ENCODE measurements at places on chromosomes 2 and 18.

DNA sequence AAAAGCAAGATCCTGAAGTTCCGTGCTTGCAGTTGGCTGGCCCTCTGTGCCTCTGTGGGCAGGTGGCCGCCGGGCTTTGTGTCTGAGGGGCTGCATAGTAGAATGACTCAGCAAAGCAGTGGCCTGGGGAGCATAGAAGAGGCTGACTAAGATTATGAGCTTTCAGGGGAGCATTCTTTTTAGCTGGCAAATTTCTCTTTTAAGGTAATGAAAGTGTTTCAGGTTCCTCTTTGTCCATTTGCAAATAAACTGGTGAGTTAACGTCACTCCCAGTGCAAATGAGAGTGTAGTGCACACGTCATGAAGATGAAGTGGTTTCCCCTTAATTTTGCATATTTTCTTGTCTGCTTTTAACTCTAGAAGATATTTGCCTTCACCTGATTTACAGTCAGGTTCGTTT is 98.6 kb downstream of the BCL2L11 start:
- DNase-seq, result no peak

DNA sequence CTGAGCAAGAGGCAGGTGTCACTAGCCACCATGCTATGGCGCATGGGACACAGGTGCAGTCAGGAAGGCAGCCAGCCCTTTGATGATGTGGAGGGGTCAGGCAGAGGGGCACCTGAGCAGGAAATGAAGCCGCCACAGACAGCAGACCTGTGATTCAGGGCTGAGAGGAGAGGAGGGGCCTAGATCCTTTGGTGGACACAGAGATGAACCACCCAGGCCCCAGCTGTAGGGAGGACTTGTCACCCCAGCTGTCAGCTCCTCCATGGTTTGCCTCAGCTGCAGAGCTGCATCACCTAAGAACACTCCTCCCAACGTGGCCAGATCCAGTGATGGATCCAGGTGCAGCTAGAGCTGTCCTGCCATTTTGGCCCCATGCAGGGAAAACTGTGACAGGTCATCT is 11.6 kb downstream of the ASB18 start:
- no peak for DNase-seq

DNA sequence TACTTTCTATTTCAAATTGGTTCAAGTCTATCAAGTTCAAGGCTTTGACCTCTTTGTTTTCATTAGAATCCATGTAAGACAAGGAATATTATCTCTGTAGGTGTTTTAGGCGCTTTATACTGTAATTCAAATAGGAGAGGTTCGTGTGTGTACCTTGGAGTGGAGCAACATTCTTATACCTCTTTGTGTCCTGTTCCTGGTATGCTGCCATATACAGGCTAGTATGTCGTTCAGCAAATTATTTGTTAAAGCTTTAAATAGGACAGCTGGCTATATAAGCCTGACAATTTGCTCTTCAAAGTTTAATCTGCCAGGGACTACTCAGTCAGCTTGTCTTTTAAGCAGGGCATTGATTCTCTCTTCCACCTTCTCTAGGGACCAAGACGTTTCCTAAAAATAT is 31.1 kb upstream of the SPAG16 start:
- DNase-seq, result no peak

DNA sequence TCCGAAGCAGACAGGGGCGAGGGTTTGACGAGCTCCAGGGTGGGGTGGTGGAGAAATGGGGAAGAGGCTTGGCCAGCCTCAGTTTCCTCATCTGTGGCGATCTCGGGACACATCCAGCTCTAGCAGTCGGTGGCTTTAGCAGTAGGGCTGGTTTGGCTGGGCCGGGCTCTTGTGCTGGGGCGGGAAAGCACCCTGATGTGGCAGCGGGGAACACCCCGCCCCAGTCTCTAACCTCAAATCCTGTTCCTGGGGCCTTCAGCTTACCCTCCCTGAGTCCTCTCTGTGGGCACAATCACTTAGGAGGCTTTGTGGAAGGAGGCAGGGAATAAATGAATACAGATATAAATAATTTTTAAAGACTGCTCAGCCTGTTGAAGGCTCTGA is 26.5 kb upstream of the MCFD2 start:
- DNase-seq, result no peak

- DNase-seq, result no peak
Observed at GRCh38 chr2:189679226-189679625, 4.8 kb downstream of the ANKAR start.

DNA sequence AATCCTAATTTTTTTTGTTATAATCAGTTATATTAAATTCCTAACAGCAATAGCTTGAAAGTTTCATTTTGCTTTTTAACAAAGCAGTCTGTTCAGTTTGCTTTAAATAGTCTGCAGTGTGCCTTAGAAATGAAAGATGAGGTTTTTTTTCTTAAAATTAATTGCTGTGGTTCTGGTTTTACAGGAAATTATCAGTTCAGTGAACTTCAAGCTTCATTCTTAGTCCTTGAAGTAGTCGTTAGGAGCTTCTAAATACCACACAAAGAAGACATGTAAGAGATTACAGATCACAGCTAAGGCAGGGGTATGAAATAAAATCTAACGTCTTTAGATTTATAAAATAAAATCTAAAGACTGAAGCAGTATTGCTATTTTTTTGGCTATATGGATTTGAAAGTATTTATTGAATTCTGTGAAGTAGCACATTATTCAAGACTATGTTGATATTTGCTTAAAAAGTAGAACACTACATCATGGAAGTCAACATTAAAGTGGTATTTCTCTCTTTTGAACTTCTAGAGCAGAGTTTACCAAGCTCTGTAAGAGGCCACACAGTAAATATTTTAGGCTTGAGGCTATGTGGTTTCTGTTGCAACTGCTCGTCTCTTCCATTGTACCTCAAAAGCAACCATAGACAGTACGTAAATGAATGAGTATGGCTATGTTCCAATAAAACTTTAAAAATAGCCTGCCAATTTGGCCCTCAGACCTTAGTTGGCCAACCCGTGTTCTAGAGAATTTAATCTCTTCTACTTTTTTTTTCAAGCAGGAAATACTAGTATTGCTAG is 81.5 kb upstream of the STON1 start:
- peak; percentile 34 for DNase-seq

DNA sequence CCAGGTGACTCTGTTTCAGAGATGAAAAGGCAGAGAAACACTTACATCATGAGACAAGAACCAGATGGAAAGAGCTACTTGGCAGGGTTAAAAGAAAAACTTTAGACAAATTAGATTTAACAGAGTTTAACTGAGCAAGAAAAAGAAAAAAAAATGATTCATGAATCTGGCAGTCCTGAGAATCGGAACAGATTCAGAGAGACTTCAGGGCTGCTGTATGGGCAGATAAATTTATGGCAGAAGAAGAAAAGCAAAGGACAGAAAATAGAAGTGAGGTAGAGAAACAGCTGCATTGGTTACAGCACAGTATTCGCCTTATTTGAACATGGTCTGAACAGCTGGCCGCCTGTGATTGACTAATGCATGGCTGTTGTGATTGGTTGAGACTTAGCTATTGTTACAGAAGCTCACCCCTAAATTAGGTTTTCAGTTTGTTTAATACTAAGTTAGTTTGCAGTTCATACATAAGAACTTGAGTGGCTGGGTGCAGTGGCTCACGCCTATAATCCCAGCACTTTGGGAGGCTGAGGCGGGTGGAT is 43.0 kb upstream of the RHOB start:
- DNase-seq, result no peak

DNA sequence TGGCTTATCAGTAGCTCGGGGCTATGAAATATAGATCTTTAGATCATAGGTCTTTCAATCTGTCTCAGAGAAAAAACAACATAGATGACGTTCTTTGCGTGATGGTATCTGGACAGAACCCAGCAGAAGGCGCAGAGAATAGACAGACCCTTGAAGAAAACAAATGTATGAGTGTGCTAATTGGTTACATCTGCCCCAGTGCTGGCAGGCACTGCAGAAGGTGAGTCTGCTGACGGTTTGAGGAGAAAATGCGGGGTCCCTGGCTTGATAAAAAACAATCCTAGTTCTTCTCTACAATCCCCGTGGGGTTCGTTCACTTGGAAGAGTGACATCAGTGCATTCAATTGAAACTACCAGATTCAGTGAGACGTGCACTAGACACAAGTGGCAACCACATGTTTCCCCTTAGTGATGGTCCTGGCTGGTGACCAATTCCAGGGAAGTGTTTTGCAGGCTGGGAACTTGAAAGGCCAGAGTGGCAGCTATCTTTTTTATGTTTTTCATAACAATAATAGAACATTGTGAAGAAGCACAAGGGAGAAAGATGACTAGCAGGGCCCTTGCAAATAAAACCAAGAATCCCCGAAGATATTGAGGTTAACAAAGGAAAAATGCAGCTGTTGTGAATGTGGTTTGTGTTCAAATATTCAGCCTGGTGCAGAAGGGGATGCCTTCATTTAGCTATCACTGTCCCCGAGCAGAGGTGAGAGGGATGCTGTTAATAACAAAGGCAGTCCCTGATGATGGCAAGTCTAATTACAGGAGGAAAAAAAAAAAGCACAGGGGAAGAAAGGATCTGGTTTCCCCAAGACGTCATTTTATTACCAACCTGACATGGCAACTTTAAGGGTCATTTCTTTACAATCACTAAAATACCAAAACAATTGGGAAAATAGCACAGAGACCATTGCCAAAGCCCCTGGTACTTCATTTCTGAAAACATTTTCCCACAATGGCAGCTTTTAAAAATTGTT is 337.6 kb upstream of the FIGN start:
- DNase-seq, result no peak

- no peak for DNase-seq
Observed at GRCh38 chr2:31654241-31654640, 73.5 kb upstream of the SRD5A2 start.

GRCh38 chr2:181196401-181196800 is 216.0 kb downstream of the UBE2E3 start:
- DNase-seq, result no peak

GRCh38 chr2:63023444-63023843 is 27.2 kb upstream of the OTX1 start:
- DNase-seq, result peak; percentile 10

DNA sequence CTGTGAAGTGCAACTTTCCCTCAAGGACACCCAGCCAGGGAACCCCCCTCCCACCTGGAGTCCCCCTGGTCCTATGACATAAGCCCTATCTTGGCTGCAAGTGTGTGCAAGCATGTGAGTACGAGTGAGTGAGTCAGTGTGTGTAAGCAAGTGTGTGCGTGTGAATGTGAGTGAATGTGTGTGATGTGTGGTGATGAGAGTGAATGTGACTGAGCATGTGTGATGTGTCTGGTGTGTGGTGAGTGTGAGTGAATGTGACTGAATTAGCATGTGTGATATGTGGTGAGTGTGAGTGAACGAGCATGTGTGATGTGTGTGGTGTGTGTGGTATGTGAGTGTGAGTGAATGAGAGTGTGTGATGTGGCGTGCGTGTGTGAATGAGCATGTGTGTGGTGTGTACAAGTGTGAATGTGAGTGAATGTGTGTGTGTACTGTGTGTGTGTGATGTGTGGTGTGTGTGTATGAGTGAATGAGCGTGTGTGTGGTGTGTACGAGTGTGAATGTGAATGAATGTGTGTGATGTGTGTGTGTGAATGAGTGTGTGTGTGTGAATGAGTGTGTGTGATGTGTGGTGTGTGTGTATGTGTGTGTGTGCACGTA is 68.8 kb upstream of the SMAD7 start:
- DNase-seq, result no peak

DNA sequence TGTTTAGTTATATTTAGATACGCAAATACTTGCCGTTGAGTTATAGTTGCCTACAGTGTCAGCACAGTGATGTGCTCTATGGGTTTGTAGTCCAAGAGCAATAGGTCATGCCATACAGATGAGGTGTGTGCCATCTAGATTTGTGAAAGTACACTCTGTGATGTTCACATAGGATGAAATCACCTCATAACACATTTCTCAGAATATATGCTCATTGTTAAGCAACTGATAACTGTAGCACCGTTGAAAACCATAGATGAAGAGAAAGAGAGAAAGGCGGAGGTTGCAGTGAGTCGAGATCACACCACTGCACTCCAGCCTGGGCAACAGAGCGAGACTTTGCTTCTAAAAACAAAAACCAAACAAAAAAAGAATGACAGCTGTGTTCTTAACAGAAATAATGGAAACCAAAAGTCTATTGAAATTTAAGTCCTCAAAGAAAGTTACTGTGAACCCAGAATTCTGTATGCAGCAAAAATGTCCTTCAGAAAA is 9.5 kb downstream of the DGKD start:
- DNase-seq, result no peak

GRCh38 chr2:217751192-217751591 is 251.6 kb downstream of the TNS1 start:
- no peak for DNase-seq

DNA sequence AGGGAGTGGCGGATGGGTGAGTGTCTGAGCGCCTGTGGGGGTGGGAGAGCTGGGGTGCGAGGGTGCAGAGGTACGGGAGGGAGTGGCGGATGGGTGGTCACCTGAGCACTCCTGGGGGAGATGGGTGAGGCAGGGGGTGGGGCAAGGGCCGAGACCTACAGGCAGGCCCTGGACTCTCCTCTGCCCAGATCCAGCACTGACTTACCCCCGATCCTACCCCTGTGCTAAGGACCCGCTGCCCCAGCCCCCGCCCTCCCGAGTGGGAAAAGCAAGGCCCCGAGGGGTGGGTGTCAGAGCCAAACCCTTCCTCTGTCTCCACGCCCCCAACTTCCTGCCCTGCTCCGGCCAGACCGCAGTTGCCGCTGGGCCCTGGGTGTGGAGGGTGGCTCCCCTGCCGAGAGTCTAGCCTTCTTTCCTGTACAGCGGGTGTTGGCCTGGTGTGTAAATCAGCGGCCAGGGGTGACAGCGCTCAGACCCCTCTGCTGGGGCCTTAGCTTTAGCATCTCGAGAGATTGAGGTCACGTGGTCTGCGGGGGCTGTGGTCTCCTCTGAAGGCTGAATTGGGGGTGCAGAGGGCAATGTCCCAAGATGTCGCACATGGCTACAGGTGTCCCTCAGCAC is 12.5 kb downstream of the BOK start:
- no peak for DNase-seq

DNA sequence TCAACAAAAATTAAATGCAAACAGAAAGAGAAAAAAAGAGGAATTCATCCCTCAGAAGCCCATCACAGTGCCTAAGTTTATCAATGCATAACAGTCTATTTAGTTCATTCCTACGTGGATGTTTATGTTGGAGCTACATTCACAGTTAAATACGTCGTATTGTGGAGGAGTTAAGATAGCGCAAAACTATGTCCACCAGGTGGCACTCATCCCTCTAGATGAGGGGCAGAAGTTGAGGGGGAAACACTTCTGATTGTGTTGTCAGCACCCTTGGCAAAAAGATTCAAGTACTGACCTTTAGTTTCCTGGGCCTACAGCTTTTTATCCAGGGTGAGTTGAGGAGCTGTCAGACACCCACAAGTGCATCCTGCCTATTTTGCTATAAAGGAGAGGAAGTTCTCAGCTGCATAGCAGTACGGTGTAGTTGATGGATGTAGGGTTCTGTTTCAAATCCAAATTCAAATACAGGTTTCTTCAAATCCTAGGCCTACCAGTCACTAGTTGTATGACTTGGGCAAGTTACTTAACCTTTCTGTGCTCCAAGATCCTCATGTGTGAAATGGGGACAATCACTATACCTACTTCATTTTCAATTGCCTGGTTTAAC is 26.8 kb upstream of the MYO1B start:
- peak; percentile 48 for DNase-seq

- peak; percentile 80 for DNase-seq
Observed at GRCh38 chr2:231521-232185, 32.2 kb downstream of the SH3YL1 start.
